ENCODE measurements at places on chromosomes 3 and 15.

GRCh38 chr3:184780981-184781515, 30.9 kb upstream of the VPS8 start:
- DNase-seq = no peak

DNA sequence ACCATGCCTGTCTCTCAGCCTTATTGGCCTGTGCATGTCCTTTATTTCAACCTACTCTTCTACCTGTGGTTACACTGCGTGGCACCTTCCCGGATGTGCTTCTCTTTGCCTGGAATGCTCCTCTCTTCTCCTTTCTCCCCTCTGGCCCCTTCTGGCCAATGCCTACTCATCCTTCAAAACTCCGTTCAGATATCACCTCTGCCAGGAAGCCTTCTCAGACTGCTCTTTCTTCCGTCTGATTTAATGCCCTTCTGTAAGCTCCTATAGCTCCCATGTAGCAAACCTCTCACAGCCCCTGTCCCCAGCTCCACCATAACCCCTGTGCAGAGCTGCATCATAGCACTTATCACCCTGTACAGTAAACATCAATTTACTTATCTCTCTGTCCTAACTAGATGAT, 13.2 kb downstream of the KLHL6 start:
- no peak for DNase-seq

DNA sequence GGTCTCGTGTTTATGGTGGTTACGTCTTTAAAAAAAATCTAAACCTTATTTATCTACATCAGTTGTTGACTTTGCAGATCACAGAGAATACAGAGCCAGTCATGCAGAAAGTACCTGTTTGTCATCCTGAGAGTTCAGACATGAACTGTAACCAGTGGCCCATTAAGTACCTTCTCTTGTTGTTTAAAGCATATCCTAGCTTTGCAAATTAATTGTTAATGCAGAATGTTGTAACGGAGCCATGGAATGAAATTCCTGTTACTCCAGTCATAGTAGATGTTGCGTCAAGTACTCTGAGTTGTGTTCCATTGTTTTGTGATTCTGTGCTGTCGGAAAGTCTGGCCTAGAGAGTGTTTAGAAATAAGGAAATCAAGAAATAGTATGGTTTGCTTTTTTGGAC, 205.2 kb downstream of the RBMS3 start:
- no peak for DNase-seq

- no peak for DNase-seq
These were observed 835.9 kb downstream of the TUSC7 start for GRCh38 chr3:117545484-117545883.

GRCh38 chr3:46031747-46032146, 4.5 kb upstream of the XCR1 start:
- no peak for DNase-seq

- DNase-seq = no peak
These were observed 1003.9 kb upstream of the EPHA6 start for GRCh38 chr3:95810462-95810861.

GRCh38 chr3:114624571-114625181, 330.8 kb downstream of the TIGIT start:
- DNase-seq = peak; percentile 96

DNA sequence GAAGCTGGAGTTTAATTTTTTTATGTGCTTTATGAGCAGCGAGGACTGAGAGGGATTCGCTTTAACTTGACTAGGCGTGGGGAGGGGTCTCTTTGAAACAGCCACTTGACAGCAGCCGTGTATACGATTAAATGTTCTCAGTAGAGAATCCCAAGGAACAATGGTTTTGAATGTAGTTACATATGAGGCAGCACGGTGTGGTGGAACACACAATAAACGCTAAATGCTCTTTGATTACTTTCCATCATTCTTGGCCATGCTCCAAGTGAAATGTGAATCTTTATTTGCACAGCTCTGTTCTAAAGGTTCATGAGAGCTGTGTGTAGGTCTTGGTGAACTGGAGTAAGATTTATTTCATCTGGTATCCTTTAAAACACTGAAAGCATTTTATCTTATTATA, 251.4 kb upstream of the TGFBR2 start:
- no peak for DNase-seq

DNA sequence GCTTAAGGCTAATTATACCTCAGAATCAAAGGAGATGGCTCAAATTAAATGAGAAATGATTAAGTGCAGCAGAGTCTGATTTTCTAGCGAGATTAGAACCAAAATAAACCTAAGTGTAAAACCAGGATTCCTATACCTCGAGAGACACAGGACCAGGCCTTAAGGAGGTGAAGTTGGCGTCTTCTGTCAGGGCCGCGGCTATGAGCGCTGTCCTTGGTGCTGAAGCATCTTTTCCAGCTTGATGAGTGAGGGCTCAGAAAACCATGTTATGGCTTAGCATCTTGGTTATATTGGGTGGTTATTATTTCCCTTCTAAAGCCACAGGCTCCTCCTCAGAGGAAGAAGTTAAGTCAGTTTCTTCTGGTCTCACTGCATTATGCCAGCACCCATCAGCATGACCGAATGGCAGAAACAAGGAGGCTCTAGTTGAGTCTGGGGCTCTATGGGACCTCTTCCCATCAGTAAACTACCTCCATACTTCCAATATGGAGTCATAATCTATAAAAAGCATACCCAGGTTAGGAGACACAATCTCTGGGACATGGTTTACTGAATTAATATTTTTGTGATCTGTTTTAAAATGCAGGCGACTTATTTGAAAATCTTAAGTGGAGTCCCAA, 120.1 kb upstream of the NMNAT3 start:
- DNase-seq = peak; percentile 51

DNA sequence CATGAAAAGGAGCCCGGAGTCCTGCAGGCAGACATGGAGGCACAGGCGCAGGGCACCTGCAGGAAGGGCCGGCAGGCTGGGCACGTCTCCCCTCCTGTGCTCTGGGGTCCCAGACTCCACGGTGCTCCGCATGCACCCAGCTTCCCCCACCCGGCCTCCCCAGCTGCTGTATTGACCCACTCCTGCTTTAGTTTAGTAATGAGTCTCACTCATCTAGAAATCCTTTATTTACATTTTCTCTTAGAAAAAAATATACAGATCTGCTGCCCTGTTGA, 8.5 kb downstream of the MESP2 start:
- DNase-seq = no peak

GRCh38 chr3:19147905-19148767, at the start of gene KCNH8:
Gene KCNH8, plus strand, starts transcription at chr3:19148510. Its CDS starts 210 bp downstream, at chr3:19148720.
- DNase-seq = peak; percentile 33

- peak; percentile 57 for DNase-seq
These were observed 154.4 kb upstream of the SGO1 start for GRCh38 chr3:20340324-20340928.

GRCh38 chr3:177689869-177690268, 492.6 kb upstream of the TBL1XR1 start:
- DNase-seq = no peak

GRCh38 chr15:69107025-69107620, 53.3 kb upstream of the GLCE start:
- no peak for DNase-seq

All from Right ventricle myocardium superior (tissue), 1 donor.